ENCODE measurements at places on chromosomes 2 and 18. TPM values are rescaled to one million over a fixed set of nuclear protein-coding genes. Genes with fewer than 3 reads are reported as not detected.

Gene EGR4
- not detected for total RNA-seq

DNA sequence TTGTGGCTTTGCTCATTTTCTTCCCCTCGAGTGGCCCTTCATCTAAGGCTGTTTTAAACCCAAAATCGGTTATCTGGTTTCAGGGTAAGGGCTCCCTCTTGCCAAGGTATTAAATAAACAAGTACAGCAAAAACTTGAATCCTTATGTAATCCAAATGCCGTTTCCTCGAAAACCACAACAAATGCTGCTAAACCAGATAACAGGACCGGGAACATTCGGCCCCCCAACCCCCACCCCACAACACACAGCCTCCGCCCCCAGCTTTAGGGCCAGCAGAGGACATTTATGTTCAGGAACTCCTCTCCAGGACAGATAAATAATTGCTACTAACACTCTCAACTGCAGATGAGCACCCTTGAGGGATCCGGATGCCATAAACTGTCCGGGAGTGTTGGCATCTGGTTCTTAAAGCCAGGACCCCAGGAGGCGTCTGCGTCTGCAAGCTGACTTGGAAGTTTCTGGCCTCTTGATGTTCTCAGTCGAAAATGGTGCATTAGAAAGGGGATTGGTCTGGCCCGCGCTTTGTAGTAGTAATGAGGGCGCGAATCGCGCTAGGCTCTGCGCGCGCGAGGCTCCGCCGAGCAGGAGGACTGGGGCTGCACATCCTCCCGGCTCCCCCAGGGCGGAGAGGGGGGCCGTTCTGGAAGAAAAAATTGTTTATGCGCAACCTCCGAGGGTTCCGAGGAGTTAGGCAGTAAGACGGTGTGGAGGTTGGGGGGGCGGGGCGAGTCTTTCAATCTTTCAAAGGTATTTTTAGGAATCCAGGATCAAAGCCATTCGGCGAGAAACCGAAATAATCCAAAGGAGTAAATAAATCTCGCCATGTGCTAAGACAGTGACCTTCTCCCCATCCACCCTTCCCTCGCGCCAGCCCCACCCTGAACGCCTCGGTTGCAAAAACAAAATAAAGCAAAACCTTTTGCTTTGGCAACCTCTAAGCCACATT is 3.9 kb upstream of the ID2 start:
- no peaks in the 10 kb centered on the region for H3K36me3 ChIP-seq
- DNase-seq: peak; percentile 98
- peak overlapping the region; percentile 88 for H3K27ac ChIP-seq
- no peak overlapping the region for H3K4me3 ChIP-seq

DNA sequence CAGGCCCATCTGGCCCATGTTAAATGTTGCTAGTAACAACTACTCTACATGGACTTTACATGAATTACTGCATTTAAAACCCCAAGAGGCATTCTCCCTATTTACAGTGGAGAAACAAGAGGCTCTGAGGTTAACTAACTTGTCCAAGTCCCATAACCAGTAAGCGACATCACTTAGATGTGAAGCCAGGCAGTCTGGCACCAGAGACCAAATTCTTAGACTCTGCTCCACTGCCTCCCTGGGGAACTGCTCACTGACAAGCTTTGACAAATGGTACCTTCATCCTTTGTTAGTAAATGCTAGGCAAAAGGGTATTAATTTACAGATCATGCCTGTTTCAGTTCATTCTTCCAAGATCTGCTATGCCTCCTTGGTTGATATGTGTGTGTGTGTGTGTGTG is 124.8 kb downstream of the AFF3 start:
- H3K4me1 ChIP-seq: no peaks in the 10 kb centered on the region
- H3K4me3 ChIP-seq: no peak overlapping the region
- H3K27ac ChIP-seq: no peak overlapping the region
- H3K36me3 ChIP-seq: no peaks in the 10 kb centered on the region
- no peak for DNase-seq

- no peak overlapping the region for H3K4me3 ChIP-seq
- peak; percentile 59 for DNase-seq
- H3K27ac ChIP-seq: no peak overlapping the region
- peaks cover 12% of the 10 kb centered on the region for H3K4me1 ChIP-seq
- no peaks in the 10 kb centered on the region for H3K27me3 ChIP-seq
- H3K36me3 ChIP-seq: no peaks in the 10 kb centered on the region
Observed at GRCh38 chr18:24995755-24996154, 356.2 kb downstream of the ZNF521 start.

DNA sequence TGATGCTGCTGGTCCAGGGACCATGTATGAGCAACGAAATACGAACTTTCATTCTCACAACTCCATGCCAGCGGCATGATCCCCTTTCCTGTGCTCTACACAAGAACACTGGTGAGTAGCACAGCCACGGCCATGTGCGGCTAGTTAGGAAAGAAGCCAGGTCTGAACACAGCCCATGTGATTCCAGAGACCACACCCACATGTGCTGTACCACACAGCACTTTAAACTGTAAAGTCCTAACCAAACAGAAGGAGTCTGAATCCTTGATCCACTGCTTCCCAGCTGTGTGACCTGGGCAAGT is 33.0 kb upstream of the ACAA2 start:
- H3K4me1 ChIP-seq: peaks cover 4% of the 10 kb centered on the region
- no peak for DNase-seq
- no peaks in the 10 kb centered on the region for H3K27me3 ChIP-seq
- no peak overlapping the region for H3K4me3 ChIP-seq
- no peaks in the 10 kb centered on the region for H3K36me3 ChIP-seq

GRCh38 chr2:113351375-113352355 is 72.9 kb upstream of the PAX8 start:
- no peak overlapping the region for H3K4me3 ChIP-seq
- no peak overlapping the region for H3K27ac ChIP-seq
- H3K4me1 ChIP-seq: peaks cover 7% of the 10 kb centered on the region
- no peaks in the 10 kb centered on the region for H3K36me3 ChIP-seq
- H3K27me3 ChIP-seq: no peaks in the 10 kb centered on the region
- DNase-seq: no peak

Gene ABHD1
- total RNA-seq: 0.74 TPM

- no peaks in the 10 kb centered on the region for H3K36me3 ChIP-seq
- no peak for DNase-seq
- no peak overlapping the region for H3K4me3 ChIP-seq
- H3K4me1 ChIP-seq: peaks cover 9% of the 10 kb centered on the region
- no peak overlapping the region for H3K27ac ChIP-seq
Observed at GRCh38 chr2:20539133-20539719, 92.4 kb downstream of the RHOB start.

DNA sequence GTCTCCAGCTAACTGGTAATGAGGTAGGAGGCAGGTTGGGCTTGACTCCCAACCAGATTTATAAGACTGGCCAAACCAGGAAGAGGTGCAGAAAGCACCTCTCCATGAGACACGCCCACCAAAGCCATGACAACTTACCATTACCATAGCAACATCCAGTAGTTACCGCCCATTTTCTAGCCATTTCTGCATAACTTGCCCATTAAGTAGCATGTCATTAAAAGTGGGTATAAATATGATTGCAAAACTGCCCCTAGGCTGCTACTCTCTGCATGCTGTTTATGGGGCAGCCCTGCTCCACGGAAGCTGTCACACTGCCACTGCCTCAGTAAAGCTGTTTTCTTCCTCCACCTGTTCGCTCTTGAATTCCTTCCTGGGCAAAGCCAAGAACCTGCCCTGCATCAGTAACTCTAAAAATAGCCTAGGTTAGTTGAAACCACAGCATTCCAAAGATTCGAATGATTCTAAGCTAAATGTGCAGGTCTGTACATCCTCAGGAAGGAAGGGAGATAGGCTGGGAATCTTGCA is 131.9 kb downstream of the ATL2 start:
- no peaks in the 10 kb centered on the region for H3K36me3 ChIP-seq
- H3K27ac ChIP-seq: no peak overlapping the region
- no peak overlapping the region for H3K4me3 ChIP-seq
- H3K4me1 ChIP-seq: peaks cover 15% of the 10 kb centered on the region

Gene HSPD1
- 173 TPM for total RNA-seq

Gene RAB17
- total RNA-seq: 44.9 TPM

All from lung (tissue), 17 donors.